ENCODE measurements at places on chromosomes 5 and 9.
A peak's percentile ranks its signal among the peaks of the same experiment; 100 is the strongest.

DNA sequence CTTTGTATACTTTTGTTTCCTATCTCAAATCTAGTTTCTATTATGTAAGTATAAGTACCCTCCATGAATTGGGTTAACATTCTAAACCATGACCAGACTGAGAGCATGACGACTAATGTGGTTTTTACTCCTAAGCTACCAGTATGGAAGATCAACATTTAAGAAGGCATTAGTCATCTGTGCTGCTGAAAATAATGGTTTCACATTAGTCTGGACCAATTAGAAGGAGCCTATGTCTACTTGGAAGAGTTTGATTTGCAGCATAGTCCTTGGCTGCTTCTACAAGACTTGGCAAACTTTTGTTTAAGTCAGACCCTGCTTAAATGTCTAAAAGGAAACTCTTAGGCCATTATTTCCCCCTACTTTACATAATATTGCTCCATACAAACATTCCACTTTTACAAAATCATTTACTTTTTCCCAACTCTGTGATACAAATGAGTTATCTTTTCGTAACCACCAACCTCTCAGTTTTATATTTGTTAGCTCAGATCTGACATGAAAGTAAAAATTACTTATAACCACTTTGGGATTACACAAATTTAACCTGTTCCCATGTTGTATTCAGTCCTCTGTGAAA lies 186.7 kb downstream of the COMMD10 start:
- DNase-seq, result no peak

- no peak for DNase-seq
Measured at GRCh38 chr5:151315998-151316597, 12.5 kb upstream of the SLC36A3 start.

- DNase-seq, result no peak
Measured at GRCh38 chr5:2783223-2783622, 31.7 kb upstream of the IRX2 start.

DNA sequence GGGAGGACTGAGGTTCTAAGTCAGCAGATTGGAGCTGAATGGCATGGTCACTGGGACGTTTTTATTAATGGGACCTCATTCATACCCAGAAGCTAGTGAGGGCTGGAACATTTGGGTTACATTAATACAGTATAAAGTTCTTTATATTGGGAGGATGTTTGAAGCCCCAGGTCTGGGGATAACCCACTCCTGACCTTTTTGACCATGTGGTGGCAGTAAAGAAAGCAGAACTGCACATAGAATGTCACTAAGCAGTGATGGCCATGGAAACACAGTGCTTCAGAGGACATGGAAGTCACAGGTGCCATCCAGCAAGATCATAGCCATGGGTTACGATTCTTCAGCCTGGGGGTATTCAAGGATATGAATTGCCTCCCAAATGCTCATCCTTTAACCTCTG lies 176.0 kb downstream of the ATP10B start:
- no peak for DNase-seq

GRCh38 chr9:132146039-132146438 lies 15.8 kb upstream of the NTNG2 start:
- no peak for DNase-seq

- no peak for DNase-seq
Measured at GRCh38 chr5:163807781-163808180, 302.4 kb downstream of the MAT2B start.

- no peak for DNase-seq
Measured at GRCh38 chr5:137699336-137700281, 36.3 kb downstream of the KLHL3 start.

GRCh38 chr5:151083081-151083676 lies 2.3 kb upstream of the TNIP1 start:
- no peak for DNase-seq

GRCh38 chr5:13930541-13931171 lies 13.8 kb downstream of the DNAH5 start:
- DNase-seq, result no peak

DNA sequence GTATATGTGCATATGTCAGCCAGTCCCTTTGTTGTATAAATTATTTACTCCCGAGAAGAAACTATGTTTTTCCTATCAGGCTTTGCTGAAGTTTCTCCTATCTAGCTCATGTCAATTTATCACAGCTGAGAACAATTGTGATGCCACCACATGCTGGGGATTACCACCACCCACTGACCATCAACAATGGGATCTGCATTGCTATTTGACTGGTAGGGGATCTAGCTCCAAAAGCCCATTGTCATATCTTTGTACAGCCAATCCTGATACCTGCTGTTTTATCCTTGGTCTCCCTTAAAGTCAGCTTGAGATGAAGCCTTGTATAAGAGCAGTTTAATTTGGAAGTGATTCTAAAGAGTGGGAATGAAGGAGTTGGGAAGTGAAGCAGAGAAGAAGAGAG lies 53.9 kb upstream of the KCNN2 start:
- DNase-seq, result no peak

DNA sequence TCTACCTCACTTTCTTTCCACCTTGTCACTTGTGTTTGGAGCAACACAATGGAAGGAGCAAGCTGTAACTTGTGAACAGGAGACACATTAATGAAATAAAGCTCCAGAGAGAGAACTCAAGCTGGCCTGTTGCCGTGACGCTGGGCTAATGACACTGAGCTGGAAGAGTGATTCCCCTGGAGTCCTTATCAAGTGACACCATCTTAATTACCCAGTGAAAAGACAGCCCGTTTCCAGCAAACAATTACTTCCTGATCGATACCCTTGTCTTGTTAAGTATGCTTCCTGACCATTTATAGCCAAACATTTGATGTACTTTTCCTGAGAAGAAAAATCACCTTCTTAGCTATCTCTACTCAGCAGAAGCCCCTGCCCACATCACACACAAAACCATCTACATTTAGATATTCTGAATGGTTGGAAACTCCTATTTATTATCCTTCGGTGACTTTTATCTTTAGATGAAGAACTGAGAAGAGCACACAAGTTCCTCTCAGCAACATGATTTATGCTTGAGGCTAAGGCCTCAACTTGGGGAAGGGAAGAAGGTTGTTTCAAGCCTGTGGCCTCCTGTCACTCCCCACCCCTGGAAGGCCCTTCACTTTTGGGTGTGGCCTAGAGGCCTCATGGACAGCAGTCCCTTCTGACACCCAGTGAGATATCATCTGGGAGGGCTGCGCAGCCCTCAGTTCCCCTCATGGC lies 34.1 kb downstream of the CRHBP start:
- DNase-seq, result no peak

- DNase-seq, result no peak
Measured at GRCh38 chr5:167945542-167946384, 345.7 kb upstream of the WWC1 start.

- DNase-seq, result no peak
Measured at GRCh38 chr9:129694243-129694646, 28.8 kb downstream of the PRRX2 start.

DNA sequence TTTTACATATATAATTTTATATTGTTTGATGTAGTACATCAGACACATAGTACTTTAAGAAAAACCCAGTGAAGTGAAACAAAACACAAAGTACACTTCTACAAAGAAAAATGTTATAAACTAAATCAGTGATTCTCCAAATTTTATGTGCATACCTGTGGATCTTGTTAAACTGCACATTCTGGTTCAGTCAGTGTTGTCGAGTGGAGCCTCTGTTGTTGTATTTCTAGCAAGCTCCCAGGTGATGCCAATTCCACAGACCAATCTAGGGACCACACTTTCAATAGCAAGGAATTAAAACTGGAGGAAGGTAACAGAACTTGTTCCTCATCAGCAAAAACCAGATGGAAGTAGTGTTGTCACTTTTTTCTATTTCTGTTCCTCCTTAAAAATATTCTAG lies 183.8 kb upstream of the CD180 start:
- no peak for DNase-seq

- no peak for DNase-seq
Measured at GRCh38 chr9:7340451-7340850, 459.1 kb downstream of the DMAC1 start.

DNA sequence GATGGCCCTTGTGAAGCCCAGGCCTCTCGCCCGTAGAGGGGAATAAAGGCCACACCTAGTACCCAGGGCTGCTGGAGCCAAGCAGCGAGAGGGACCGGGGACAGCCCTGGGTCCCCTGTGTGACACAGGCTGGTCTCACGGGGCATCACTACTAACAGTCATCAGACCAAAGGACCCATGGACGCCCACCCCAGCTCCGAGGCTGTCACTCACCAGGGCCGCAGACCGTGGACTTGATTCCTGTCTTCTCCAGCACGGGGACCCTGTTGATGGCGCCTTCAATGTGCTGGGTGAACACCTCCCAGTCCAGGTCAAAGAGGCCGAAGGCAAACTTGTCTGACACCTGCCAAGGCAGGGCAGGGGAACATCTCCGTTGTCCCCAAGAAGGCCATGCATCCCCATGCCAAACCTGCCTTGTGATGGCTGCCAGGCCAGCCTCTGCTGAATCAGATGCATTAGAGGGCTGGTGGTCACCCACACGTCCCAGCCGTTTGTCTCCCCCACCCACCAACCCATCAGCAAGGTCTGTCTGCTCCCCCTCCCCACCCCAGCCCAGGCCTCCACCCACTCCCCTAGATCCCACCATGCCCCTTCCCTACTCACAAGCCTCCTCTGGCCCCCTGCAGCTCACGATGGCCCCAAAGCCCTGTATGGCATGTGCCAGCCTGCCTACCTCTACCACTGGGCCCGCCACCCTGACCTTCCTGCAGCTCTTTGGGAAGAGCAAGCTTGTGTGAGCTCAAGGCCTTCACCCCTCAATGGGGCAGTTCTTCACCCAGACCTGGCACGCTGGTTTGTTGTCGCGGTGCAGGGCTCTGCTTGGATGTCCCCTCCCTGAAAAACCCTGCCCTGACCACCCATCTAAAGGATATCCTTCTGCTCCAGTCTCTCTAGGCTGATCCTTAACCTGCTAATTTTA lies 20.8 kb downstream of the SARDH start:
- DNase-seq, result no peak

- DNase-seq, result no peak
Measured at GRCh38 chr9:105151686-105151995, 92.8 kb upstream of the SLC44A1 start.

GRCh38 chr9:109341561-109341960 lies 20.7 kb upstream of the EPB41L4B start:
- DNase-seq, result no peak

DNA sequence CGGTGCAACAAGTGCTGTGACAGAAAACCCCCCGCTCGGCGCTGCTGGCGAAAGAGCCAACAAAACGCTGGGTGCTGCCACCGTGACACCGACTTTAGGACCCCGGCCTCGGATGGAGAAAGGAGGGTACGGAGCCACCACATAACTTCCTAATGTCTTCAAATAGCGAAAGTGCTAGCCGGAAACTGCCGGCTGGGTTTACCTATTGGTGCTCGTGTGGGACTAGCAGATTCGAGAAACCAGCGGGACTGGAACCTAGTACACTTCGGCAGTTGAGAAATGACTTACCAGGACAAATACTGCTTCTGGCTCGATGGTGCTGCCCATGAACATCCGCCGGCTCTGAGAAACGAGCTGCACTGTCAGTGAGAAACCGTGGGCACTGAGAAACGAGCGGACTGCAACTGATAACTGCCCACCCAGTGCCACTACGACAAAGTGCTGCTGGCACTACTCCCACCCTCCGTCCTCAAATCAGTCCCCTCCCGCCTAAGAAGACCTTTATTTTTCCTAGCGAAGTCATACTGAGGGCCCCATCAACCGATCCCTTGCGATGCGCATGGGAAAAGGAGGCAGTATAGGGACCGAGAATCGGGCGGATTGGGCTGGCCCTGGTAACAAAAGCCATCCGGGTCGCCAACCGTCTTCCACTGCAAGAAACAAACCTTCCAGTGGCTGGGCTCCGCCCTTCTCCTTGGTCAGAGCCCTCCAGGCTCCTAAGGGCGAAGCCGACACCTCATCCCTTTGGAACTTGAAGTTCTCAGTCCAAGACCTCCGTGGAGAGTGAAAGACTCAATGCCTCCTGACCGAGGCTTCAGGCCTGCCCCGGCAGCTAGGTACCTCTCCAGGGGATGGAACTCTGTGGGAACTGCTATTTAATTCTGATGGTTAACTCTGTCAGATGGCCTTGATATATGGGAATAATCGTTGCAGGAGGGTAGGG lies 27.0 kb upstream of the ANXA2R start:
- peak; percentile 75 for DNase-seq

DNA sequence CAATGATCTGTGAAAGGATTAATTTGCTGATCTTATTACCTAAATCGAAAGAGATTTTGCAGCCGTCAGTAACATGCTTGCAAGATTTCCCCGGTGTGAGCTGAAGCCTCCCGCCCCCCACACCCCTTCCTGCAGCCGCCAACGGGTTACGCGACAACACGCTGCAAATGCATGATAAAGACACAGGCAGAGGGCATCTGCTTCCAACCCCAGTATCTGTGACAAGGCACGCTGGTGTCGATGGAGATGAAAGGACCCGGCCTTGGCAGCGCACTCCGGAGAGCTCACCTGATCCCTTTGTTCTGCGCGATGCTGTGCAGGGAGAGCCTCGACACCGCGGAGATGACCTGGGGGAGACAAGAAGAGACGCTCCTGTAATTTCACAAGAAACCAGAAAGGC lies 122.9 kb upstream of the SARDH start:
- no peak for DNase-seq

DNA sequence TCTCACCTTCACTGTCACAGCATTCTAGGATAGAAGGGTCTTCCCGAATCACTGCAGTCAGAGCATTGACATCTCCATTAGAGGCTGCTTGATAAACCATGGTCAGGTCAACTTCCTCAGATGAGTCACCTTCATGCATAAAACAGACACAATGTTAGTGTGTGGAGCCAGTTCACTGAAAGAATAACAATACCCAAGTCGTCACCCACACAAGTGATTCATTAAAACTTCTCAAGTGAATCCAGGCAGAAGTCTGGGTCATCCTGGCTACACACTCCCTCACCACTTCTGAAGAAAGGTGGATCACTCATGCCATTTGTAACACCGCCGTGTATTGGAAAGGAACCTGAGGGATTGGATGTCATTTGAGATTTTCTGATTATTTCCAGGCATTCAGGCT lies 49.6 kb downstream of the ANKRD55 start:
- DNase-seq, result no peak

GRCh38 chr5:38509185-38509584 lies 47.3 kb downstream of the LIFR start:
- DNase-seq, result no peak
